ENCODE measurements at places on chromosomes 12 and 14.

DNA sequence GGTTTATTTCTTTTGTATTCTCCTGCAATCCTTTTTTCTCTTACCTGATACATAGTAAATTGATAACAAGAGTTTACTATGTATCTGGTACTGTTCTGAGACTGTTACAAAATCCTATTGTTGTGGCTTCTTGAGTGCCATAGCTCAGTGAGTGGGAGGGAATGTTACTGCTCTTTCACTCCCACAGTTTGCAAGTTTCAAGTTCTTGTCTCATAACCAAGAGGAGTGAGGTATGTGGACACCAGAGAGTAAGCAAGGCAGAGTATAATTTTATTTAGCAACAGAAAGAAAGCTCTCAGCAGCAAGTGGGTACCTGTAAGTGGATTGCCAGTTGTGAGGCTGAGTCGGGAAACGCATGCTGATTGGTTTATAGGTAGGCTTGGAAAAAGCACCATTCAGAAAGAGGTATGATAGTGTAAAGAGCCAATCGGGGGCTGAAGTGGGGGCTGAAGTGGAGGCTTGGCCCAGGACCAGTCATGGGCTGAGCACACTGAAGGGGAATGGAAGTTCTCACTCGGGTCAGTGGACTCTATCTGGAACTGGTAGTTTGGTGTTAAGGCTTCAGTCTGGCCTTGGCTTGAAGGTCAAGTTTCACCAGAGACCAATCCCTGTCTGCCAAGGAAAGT lies 850.8 kb downstream of the TMTC2 start:
- no peak for DNase-seq

DNA sequence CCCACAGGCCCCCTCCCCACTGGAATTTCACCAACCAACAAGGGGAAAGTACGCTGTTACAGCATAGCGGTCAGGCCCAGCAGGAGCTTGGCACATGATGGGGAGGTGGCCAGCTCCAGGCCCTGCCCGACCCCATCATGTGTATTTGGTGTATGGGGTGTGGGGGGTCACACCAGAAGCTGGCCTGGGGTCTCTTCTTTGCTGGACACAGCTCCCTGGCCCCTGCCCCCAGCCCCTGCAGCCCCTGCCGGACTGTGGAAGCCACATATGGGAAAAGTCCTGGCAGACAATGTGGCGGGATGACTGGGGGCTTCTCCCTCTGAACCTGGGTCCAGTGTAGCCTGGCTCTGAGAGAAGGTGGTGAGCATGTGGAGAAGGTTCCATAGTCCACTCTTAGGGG lies 12.4 kb downstream of the NGB start:
- DNase-seq, result no peak

- no peak for DNase-seq
These were observed 457.7 kb upstream of the TMEM132C start for GRCh38 chr12:127809275-127809674.

DNA sequence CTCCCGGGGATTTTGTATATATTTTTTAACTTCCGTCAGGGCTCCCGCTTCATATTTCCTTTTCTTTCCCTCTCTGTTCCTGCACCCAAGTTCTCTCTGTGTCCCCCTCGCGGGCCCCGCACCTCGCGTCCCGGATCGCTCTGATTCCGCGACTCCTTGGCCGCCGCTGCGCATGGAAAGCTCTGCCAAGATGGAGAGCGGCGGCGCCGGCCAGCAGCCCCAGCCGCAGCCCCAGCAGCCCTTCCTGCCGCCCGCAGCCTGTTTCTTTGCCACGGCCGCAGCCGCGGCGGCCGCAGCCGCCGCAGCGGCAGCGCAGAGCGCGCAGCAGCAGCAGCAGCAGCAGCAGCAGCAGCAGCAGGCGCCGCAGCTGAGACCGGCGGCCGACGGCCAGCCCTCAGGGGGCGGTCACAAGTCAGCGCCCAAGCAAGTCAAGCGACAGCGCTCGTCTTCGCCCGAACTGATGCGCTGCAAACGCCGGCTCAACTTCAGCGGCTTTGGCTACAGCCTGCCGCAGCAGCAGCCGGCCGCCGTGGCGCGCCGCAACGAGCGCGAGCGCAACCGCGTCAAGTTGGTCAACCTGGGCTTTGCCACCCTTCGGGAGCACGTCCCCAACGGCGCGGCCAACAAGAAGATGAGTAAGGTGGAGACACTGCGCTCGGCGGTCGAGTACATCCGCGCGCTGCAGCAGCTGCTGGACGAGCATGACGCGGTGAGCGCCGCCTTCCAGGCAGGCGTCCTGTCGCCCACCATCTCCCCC lies 777 bp downstream of the ASCL1 start:
- no peak for DNase-seq

DNA sequence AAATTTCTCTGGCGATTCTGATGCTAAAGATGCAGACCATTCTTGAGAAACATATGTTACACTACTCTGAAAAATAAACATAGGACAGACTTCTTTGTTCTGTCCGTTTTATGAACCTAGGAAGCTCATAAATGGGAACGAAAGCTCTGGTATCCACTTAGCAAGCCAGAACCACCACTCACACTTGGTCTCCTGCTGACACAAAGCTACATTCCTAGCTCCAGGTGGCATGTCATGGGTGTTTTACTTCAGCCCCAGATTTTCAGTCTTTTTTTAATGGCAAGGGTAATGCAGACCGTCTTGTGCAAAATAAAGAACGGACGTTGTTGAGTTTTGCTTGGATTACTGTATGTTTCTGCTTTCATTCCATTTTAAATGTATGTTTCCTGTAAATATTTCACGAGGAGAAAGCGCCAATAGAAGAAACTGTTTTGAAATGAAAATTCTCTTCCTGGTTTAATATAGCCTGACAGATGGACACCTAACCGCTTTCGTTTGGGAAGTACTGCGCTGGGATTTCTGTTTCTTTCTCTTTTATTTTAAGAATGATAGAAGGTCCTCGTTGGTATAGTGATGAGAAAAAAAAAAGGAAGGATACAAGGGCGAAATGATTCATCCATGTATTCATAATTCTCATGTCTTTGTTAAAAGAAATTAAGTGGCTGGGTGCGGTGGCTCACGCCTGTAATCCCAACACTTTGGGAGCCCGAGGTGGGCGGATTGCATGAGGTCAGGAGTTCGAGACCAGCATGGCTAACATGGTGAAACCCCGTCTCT lies 871 bp upstream of the COQ5 start:
- peak; percentile 31 for DNase-seq

DNA sequence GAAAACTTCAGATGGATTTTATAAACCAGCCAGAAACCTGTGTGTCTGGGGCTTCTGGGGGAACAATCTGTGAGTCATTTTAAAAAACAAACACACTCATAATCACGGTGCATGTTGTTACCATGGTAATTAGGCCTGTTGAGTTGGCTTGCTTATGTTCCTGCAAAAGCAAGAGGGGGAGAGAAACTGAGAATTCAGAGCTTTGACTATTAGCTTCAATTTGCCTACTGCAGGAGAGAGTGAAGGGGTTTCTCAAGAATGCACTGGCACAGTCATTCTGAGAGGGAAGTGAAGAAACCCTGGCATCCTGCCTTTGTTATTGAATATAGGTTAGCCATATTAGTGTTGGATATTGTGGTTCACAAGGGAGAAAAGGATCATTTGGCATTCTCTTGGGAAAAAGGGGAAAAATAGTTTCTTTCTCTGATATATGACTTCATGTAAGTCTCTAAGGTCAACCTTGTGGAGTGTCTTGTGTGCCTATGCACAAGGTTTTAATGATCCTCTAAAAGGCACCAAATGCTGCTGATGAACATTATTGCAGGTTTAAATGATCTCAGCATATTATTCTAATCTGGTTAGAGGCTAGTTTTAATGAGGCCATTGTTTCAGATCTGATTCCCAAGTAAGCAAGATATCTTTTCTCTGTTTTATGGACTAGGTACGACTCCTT lies 12.9 kb downstream of the GNG2 start:
- peak; percentile 87 for DNase-seq

DNA sequence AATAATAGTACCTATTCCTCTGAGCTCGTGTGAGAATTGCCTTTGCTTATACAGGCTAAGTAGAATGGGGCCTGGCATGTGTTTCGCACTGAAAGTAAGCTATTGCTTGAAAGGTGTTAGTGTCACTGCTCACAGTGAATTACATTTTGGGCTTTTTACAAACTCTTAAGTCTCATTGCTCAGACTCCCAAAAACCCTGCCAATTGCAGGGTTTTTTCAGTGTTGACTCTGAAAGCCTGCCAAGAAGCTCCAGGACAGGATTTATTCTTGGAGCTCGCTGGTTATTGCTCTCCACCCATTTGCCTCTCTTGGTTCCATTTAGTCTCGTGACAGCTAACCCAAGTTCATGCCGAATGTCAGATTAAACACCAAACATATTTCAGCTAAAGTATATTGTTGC lies 39.8 kb downstream of the NOPCHAP1 start:
- DNase-seq, result peak; percentile 34

- no peak for DNase-seq
These were observed 76.7 kb downstream of the TMEM121 start for GRCh38 chr14:105602799-105603793.

DNA sequence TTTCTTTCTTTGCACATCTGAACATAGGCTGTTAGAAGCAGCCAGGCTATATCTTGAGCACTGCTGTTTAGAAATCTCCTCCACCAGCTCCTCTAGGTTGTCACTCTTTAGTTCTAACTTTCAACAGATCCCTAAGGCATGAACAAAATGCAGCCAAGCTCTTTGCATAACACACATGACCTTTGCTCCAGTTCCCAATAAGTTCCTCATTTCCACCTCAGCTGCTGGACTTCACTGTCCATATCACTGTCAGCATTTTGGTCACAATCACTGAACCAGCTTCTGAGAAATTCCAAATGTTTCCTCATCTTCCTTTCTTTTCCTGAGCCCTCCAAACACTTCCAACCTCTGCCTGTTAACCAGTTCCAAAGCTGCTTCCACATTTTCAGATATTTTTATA lies 27.6 kb upstream of the C14orf132 start:
- DNase-seq, result no peak

GRCh38 chr14:70919774-70920173 lies 12.5 kb downstream of the PCNX1 start:
- DNase-seq, result no peak

GRCh38 chr12:40575987-40576386 lies 116.3 kb upstream of the CNTN1 start:
- DNase-seq, result no peak

DNA sequence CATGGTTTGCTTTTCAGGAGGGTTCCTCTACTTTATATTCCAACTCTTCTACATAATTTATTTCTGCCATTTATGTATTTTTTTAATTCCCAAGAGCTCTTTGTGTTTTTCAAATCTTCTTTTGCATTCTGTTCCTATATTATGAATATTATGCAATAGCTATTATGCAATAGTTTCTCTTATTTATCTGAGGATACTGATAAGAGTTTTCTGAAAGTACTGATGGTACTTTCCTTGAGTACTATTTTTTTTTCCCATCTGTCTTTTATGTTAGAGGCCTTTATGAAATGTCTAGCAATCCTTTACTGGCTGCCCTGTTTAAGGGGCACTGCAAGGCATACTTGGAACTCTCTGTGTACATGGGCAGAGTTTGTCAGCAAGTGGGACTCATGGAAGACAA lies 93.4 kb downstream of the SLC41A2 start:
- no peak for DNase-seq

GRCh38 chr12:132033627-132034026 lies 83.9 kb downstream of the EP400 start:
- DNase-seq, result no peak

GRCh38 chr12:67057072-67057471 lies 212.1 kb upstream of the CAND1 start:
- no peak for DNase-seq

DNA sequence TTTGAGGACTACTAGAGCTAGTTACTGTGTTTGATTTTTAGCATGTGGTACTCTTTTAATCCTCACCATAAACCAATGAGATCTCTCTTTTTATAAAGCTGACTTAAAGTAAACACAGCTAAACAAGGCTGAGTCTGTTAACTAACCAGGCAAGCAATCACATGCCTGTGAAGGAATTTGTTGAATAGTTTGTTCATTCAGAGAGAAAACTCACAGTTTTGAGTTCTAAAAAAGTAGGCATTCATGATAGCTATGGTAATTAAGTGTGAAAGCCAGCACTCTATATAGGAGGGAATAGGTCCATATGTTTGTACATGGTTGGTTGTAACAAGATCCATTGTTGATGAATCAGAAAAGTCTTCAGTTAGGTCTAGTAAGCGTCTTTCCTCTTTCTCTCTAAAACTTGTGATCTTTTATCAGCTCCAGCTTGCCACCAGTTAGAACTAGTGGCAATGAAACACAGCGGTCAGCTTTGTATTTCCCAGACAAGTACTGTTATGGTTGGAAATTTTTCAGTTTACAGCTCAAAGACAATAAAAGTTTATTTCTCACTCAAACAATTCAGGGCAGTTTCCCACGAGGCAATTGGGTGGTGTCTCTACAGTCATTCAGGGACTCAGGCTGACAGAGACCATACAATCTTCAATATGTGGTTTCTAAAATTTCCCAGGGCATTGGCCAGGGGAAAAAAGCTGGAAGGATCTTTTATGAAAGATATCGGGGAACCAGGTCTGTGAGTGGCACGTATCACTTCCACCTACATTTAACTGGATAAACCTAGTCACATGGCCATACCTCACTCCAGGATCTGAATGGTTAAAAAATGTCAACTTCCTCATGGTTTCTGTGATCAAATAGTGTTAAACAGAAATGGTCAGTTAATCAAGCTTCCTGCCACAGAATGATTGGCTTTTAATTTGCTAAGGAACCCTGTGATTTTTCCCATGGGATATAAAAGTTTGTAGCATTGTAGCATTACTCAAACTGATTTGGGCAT lies 203.1 kb downstream of the KIF21A start:
- no peak for DNase-seq

DNA sequence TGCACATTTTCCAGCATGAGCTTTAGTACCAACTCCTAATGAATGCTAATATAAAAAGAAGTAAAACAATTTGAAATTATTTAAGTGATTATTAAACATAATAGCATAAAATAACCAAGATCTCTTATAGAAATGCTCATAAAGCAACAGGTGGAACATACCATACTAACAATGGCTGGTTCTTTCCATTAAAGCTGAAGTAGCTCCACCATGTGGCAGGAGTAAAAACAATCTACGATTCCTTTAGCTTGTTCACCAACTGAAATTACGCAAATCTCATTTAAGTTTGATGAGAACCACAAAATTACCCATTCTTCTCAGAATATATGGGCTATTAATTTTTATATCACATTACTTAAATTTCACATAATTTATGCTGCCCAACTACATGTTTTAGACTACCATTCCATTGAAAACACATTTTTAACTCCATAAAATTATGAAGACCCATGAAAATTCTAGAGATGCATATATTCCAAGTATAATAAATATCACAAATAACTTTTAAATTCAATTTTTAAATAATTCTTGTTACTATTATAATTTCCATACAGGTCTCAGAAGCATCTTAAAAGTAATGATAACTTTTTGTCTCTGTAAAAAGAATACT lies 213.6 kb downstream of the DAD1 start:
- DNase-seq, result no peak

DNA sequence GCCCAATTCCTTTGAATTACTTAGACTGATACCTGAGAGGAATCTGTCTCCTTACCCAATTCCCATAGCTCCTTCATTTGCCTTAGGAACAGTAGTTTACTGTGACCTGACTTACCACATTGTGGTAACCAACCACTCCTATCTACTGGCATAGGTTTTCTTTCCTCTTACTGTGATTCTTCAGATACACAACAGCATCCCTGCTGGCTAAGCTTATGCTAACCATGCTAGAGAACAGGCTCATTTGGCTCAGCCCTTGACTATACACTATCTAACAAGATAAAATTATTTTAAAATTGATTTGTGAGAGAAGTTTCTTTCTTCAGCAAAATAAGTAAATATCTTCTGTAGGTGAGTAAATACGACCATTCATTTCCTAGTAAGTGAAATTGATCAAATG lies 320.4 kb upstream of the DDHD1 start:
- no peak for DNase-seq

- no peak for DNase-seq
These were observed 95.5 kb upstream of the OVCH1 start for GRCh38 chr12:29593001-29593400.

- no peak for DNase-seq
These were observed 624.9 kb downstream of the DIO2 start for GRCh38 chr14:79586416-79586815.
